ENCODE measurements at places on chromosomes 11 and 22.

GRCh38 chr11:14374922-14375830 lies 16.2 kb upstream of the RRAS2 start:
- DNase-seq, result no peak

- DNase-seq, result no peak
These were observed 300.6 kb upstream of the C11orf87 start for GRCh38 chr11:109121173-109121932.

- DNase-seq, result no peak
These were observed 134.3 kb upstream of the C11orf58 start for GRCh38 chr11:16603890-16604793.

GRCh38 chr11:60116996-60117790 lies 28.7 kb downstream of the MS4A2 start:
- DNase-seq, result no peak

- DNase-seq, result no peak
These were observed 58.0 kb downstream of the ARFGAP3 start for GRCh38 chr22:42799061-42799460.

All from NB4 (cell line).